ENCODE measurements at places on chromosomes 13 and 19.

DNA sequence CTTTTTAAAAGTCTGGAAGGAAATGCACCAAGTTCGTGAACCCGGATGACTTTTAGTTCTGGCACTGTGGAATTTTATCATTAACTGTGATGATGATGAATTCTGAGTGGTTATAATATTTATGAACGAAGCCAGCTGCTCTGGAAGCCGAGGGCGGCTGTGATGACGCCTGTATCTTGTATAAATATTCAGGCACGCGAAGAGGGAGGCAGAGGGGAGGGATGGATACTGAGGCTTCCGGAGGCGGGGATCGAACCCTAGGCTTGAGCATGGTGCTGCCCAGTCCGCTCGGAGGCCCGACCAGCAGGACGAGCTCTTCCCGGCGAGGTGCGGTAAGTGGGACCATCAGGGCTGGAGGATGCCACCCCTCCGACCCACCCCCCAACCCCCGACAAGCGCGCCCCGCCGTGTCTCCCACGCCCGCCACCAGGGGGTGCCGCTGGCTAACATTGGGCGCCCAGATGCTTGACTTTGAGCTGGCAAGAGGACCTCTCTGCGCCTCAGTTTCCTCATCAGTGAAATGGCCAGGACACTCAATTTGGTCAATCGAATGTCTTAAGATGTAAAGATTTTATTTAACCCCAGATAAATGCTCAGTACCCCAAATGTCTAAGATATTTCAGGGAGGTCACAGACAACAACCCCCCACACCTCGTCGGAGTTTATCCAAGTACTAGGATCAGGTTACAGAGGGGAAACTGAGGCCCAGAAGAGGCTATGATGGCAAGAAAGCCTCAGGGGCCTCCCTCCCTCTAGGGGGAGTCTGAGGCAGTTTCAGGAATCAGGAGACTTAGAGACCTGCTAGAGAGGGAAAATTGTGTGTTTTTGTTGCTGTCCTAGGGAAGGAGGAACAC, 4.5 kb upstream of the RAB3A start:
- peak; percentile 44 for DNase-seq

DNA sequence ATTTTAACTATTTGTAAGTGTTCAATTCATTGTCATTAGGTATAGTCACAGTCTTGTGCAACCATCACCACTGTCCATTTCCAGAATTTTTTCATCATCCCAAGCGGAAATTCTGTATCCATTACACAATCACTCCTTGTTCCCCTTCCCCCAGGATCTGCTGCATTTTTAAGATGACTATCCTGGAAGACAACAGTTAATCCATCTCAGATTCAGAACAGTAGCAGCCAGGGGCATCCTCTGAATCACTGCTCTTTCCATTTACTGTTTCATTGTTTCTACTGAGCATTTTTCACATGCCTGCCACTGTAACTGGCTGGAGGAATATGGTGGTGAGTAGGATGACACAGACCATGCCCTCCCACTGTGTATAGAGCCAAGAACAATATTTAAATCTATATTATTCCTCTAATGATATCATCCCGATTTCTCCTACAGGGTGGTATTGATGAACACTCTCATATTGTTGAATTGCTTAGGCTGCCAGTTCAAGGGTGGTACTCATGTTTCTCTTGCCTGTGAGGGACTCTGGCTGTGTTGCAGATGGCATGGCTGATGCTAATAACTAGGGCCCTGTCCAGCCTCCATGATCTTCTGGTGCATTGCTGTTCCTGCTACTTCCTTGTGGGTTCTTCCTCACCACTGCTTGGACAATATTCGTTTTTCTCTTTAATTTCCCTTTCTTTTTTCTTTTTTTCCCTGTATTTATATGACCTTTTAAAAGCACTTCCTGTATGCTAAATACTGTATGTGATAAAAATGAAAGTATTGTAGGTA, 59.0 kb downstream of the WDFY2 start:
- peak; percentile 83 for DNase-seq

GRCh38 chr19:19300613-19301012, 19.7 kb downstream of the SUGP1 start:
- no peak for DNase-seq

DNA sequence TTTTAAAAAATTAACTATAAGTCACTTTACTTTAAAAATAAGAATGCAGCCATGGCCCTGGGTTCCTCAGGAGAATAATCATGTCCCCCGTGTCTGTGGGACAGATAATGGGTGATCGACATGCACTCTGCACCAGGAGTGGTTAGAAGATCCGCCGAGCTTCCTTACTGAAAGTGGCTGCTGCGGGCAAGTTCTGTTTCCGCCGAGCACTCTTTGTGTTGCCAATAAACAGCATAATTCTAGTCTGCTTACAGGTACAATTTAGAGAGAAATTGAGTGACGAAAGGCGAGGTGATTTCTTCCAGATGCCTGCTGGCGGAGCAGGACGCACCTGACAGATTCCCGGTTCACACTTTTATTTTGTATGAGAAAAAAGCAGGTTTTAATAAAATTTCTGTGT, 139.0 kb downstream of the SOX1 start:
- no peak for DNase-seq

GRCh38 chr19:8022275-8022674, 16.8 kb upstream of the ELAVL1 start:
- no peak for DNase-seq

- DNase-seq: no peak
Observed at GRCh38 chr19:40466985-40467734, at the start of gene SPTBN4. TSS of gene SPTBN4 (plus strand) at chr19:40467001. CDS start at chr19:40472622, 5,621 bp downstream.

- no peak for DNase-seq
Observed at GRCh38 chr19:47097396-47098201, 16.0 kb downstream of the ZC3H4 start.

DNA sequence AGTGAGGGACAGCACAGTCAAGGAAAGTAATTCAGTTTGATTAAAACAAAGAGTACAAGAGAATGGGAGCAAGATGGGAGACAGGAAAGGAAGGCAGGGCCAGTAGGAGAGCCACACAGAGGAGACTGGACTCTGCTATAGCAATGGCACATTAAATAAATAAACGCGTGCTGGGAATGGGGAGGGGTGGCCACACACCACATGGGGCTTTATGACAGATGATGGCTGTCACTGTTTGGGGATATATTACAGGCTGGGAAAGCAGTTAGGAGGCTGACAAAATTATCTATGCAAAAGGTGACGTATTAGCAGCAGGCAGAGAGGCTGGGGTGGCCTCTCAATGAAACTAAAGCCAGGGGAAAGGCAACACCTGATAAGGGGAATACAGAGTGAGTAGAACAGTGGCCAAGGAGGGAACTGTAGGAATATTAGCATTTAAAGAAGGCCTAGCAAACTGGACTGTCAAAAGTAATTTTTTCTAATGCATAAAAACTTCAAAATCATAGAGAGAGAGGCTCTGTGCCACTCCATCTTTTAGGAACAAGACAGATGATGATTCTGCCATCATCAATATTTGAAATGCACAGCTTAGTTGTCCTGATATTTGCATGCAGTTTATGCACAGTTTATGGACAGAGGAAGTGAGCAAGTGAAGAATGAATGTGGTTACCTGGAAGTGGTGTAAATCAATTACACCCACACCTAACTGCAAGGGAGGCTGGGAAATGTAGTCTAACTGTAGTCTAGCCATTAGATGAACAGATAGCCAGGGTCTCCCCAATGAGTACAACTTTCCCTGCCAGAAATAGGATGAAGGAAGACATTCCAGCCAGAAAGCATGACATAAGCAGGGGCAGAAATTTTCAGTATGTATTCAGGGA, 346.5 kb downstream of the FOXO1 start:
- DNase-seq: peak; percentile 36

DNA sequence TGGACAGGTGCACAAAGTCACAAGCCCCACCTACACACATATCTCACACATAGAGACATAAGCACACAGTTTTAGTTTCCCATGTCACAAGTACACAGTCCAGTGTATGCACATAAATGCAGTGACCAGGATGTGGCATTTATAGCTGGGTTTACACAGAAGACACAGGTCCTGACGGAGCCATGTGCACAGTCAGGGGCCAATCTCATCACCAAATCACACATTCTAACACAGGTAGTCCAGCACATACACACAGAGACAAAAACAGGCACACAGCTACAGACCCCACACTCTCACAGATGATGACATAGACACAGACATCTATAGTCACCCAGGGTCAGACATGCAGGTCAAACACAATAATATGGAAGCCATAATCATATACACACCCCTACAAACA, 2.1 kb downstream of the NUMBL start:
- DNase-seq: no peak

DNA sequence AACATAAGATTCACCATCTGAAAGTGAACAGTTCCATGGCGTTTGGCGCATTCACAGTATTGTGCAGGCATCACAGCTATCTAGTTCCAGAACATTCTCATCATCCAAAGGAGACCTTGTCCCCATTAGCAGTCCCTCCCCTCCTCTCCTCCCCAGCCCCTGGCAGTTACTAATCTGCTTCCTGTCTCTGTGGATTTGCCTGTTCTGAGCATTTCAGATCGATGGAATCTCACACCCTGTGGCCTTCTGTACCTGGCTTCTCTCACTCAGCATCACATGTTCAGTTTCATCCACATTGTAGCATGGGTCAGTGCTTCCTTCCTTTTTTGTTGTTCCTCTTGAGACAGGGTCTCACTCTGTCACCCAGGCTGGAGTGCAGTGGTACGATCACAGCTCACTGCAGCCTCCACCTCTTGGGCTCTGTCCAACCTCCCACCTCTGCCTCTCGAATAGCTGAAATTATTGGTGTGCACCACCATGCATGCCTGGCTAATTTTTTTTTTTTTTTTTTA, 34.6 kb downstream of the CRTC1 start:
- no peak for DNase-seq

DNA sequence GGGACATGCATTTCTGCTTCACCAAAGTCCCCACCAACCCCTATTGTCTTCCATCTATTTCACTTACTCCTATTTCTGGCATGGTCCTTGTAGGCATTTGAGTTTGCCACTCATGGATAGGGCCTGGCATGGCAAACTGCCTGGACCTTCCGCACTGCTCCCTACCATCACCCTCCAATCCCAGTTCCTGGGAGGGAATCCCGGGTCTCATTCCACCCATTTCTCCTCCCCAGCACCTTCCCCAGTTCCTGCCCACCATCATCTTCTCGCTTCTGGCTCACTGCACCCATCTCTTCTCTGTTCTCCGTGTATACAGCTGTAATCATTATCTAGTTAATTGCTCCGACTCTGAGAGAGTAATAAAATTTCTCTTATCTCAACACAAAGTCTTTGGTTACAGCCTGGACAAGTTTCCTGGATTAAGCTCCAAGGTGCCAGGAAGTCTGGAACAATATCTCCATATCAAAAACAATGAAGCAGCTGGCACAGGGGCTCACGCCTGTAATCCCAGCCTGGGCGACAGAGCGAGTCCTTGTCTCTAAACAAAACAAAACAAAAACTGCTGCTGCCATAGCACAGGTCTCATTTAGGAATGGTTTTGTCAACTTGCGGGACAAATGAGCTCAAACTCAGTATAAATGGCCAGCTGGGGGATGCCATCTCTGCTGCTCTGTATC, 17.0 kb upstream of the COX7A1 start:
- DNase-seq: no peak

DNA sequence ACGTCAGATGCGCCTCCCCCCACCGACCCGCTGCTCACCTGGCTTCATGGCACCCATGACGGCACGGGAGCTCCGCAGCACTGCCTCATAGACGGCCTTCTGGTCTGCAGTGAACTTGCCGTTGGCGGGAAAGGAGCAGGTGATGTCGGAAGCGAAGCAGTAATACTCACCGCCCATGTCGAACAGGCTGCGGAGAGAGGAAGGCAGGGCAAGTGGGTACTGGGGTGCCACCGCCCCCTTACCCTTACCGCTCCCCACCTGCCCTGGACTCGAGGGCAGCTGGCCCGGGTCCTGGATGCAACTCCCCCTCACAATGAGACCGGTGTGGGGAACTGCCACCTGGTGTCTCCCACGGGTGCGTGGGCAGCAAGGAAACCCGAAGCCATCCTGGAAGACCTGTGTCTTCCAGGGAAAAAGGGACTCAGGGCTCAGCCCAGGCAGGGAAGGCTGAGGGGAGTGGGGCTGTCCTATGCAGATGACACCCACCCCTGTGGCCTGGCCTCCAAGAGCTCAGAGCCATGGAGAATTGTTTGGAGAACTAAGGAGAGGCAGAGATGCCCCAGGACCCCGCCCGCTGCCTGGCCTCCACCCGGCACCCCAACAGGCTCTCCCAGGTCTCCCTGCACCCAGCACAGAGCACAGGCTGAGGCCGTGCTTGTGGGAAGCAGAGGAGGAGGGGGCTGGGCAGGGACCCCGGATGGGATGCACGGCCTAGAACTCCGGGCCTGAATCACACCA, 28.3 kb downstream of the CEBPG start:
- DNase-seq: no peak

- peak; percentile 75 for DNase-seq
Observed at GRCh38 chr13:108700422-108701170, 71.2 kb downstream of the MYO16 start.

DNA sequence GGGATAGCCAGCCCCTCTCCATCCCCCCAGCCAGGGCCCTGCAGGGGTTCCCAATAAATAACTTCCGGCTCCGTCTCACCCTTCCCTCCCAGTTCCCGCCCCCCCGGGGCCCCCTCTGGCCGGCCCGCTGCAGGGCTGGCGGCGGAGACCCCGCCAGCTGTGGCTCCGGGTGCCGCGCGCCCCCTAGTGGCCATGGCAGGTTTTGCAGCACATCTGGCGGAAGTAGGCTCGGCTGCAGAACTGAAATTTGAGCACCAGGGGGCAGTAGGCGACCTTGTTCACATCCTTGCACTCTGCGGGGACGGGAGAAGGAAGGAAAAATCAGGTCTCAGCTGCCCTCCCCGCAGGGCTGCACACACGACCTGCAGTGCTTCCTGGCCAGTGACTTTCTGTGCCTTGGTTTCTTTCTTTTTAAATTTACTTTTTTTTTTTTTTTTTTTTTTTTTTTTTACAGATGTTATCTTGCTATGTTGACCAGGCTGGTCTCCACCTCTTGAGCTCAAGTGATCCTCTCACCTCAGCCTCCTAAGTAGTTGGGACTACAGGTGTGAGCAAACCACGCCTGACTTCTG, 3.6 kb upstream of the MYO1F start:
- DNase-seq: peak; percentile 83

- no peak for DNase-seq
Observed at GRCh38 chr13:18996627-18997051, 185.0 kb downstream of the TUBA3C start.

DNA sequence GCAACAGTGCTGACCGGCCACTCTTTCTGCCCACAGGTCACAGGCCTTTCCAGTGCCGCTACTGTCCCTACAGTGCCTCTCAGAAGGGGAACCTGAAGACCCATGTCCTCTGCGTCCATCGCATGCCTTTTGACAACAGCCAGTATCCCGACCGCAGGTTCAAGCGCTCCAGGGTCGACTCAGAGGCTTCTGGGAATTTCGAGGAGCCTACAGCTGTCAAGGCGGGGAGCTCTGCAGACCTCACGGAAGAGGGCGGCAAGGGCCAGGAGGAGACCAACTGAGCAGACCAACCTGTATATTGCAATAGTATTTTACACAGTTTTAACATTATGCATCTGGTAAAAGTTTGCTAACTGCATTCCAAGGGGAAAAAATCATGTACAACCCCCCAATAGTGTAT, 338.5 kb downstream of the ZNF536 start:
- no peak for DNase-seq

GRCh38 chr19:4454747-4455718, 2.6 kb downstream of the UBXN6 start:
- DNase-seq: no peak
